SK-N-DZ (cell line): ENCODE measurements at places on chromosomes 11 and 22.

DNA sequence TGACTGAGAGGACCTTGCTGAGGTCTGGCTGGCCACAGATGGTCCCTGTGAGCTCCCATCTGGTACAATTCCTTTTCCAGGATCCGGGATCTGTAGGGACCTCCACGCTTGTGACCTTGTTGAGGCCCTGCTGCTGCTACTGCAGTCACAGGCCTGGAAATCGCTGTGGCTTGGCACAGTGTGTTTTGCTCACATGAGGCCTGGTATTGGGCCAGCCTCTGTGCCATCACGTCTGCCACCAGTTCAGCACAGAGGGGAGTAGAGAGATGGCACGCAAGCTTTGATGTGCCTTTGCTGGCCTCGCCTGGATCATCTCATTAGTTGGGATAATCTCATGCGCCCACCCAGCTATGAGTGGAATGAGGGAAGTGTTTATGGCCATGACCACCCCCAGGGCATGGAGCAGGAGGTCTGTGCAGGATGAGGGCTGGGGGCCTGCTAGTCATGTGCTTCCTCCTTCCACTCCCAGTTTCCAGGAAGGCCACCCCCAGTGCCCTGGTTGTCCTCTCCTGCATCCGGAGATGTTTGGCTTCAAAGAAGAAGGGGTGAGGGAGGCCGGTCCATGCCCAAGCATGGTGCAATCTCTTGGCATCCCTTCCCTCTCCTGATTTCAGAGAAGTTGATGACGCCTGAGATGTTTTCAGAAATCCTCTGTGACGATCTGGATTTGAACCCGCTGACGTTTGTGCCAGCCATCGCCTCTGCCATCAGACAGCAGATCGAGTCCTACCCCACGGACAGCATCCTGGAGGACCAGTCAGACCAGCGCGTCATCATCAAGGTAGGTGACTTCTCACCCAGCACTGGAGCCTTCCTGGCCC, 22.4 kb downstream of the DERL3 start:
- DNase-seq, result no peak

DNA sequence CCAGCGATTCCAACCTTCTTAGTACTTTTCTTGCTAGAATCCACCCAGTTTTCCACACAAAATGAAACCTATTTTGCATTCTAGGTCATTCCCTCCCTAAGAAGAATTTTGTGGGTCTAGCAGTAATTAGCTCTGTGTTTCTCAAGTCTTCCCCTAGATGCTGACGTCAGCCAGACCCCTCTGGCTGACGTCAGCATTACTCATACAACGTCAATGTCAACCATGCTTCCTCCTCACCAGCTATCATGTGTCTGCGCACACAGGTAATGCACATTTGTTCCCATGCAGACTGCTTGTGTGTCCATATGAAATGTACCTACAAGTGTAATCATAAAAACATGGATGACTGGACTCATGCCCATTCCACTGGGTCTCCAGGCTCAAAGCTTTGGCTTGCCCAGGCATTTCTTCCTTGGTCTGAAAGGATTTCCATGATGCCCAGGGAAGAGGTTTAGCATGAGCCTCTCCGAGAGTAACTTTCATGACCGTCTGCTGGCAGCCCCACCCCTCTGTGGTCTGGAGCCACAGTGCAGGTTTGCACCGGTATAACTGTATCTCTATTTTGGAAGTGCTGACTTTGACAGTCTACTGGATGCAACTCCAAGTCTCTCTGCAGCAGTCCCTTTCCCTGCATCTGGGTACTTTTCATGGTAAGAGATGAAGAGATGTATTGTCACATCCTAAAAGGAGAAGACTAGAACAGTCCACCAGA, 58.6 kb downstream of the DSCAML1 start:
- DNase-seq, result no peak

DNA sequence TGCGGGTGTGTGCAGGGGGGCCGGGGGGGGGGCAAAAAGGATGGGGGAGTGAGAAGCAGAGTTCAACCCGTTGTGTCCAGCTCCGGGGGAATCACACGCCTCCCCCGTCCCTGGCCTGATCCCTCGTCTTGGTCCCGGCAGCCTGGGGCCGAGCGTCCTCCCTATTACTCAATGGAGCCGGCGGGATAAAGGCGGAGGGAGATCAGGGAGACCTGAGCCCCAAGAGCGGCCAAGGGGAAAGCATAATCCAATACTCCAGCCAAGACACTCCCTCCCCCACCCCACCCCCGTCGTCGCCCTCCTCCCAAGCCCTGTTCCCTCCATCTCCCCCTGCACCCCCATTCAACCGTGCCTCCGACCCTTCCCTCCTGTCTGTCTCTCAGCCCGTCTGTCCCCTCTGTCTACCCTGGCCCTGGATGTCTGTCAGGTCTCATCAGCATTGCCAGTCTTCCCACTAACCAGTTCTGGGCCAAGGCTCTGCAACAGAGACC, 2.6 kb downstream of the PHOX2A start:
- no peak for DNase-seq

- DNase-seq, result no peak
Observed at GRCh38 chr11:112499153-112499880, 238.7 kb upstream of the PLET1 start.

DNA sequence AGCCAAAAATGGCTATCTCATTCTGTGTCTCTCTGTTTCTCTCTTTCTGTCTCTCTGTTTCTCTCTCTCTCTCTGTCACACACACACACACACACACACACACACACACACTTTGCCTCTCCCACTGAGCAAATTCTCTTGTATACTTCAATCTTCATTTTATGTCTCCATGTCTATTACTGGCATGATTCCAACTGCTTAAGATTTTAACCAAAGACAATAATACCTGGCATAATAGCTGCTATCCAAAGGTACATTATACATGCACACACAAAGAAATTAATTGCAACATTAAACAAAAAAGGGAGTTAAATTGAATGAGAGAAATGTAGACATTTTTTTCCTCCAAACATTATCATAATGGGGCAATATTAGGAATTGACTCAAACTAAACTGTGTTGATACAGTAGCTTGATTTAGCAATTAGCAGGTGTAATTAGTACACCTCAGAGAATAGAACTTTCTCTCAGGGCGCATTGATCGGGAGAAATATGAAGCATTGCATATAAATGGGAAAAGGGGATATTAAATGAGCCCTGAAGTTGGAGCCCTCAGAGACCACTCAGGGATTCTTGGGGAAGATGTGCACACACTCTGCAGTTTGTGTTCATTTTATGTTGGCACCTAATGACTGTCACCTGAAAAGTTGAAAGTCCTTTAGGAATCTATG, 17.4 kb upstream of the SLC1A2 start:
- no peak for DNase-seq

- no peak for DNase-seq
Observed at GRCh38 chr11:126992804-126993111, 7.8 kb downstream of the KIRREL3 start.

DNA sequence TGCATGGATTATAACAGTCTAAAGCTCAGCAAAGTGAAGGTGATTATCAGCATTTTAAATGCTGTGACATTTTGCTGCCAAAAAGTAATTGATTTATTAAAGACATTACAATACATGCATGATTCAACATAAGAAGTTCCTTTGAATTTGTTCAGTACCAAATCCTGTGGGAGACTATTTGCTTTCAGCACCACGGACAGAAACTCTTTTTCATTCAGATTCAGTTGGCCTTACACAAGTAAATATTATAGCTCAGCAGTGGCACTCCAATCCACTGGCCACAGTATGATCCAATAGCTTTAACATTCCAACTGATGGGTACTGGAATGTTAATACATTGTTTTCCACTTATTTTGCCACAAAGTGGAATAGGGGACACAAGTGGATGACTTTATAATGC, 806.7 kb downstream of the NTM start:
- DNase-seq, result no peak

DNA sequence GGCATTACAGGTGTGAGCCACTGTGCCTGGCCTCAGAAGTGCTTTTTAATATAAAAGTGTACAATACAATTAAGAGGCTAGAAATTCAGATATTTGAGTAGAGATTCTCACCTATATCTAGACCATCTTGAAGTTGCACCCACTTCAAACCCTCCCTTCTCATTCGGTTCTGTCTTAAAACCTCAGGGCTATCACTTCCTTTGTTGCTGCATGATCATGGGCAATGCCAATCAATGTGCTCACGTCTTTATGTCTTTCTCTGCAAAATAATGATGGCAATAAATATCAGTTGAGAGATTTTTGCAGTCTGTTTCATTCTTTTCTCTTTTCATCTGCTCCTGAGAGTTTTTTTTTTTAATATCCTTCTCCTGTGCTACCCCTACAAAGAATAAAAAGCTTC, 9.3 kb upstream of the NUP160 start:
- no peak for DNase-seq

- DNase-seq, result no peak
Observed at GRCh38 chr11:133727774-133728173, 117.5 kb downstream of the SPATA19 start.

GRCh38 chr11:35484435-35484834, 41.0 kb downstream of the PAMR1 start:
- DNase-seq, result no peak

GRCh38 chr22:20420157-20420842, 17.3 kb downstream of the SCARF2 start:
- DNase-seq, result no peak

DNA sequence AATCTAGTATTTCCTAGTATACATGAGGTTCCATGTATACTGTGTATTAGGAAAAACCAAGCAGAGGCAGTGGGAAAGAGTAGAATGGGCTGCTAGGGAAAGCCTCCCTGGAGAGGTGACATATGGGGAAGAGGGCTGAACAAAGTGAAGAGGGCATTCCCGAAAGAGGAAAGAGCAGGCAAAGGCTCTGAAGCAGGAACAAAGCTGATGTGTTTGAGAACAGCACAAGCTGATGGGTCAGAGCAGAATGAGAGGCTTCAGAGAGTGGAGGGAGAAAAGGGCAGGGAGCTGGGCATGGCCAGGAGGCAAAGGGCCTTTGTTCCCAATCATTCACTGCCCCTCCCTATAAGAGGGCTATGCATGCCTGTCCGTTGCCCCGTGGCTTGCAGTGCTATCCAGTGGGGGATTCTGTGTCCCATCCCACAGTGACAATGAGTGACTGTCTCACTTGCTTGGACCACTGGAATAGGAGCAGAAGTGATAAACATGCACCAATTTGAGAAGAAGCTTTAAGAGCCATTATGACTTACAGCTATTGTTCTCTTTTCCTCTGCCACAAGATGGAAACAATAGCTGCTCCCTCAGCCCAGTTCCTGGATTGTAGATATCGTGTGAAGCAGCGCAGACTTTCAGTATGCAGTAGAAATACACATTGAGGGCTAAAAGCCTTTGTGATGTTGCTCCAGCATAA, 39.6 kb downstream of the GALNT18 start:
- DNase-seq, result no peak

DNA sequence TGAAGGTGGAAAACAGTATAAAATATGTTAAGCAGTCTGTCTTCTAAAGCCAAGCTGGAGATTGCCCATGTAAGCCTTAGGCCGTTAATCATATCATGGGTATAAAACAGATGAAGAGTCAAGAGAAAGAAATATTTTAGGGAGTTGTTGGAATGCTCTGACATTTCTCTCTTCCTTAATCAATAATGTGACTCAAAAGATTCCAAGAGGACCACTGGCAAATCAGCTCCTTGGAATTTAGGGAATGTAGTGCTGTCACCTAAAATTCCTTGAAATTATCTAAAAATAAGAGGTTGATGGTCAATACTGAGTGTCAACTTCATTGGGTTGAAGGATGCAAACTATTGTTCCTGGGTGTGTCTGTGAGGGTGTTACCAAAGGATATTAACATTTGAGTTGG, 525.9 kb downstream of the KCNA4 start:
- DNase-seq, result no peak

DNA sequence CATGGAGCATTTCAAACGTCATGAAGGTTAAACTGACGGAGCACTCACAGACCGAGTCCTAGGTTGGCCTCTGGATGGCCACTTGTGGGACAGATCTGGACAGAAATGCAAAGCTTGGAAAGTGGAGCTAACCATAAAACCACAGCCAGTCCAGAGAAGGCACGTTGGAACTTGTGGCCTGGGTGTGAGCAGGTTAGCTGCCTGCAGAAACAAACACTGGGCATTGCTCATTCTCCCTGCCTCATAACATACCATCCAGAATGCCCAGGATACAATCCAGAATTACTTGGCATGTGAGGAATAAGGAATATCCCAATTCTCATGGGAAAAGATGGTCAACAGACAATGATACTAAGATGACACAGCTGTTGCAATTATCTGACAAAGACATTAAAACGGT, 1005.0 kb downstream of the TBC1D22A start:
- DNase-seq, result no peak

DNA sequence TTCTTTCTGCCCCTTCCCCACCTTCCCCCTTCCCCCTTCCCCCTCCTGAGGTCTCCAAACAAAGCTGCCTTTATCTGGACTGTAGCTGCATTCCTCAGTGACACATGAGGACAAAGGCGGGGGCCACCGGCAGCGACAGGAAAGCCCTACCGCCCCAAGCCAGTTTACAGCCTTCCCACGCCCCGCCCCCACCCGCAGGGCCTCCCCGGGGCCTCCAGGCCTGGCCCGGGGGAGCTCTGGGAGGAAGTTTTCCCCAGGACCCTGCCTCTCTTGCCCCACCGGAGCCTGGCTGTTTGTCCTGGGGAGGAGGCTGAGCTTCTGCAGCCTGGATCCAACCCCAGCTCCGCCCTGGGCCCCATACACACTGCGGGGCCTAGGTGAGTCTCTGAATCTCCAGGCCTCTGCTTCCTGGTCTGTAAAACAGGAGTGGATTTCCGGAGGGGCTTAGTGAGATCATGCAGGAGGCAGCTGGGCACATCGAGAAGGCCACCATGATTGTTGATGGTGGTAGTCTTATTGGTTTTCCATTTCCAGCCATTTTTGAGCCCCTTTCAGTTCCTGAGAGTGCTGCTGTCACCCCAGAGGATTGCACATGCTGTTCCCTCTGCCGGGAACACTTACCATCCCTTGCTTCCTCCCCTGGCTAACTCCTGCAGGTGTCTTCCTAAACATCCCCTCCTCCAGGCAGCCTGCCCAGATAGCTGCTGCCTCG, 130.7 kb downstream of the MN1 start:
- no peak for DNase-seq
